Adipocyte (in vitro differentiated cells): ENCODE measurements at places on chromosomes 2 and 18.

DNA sequence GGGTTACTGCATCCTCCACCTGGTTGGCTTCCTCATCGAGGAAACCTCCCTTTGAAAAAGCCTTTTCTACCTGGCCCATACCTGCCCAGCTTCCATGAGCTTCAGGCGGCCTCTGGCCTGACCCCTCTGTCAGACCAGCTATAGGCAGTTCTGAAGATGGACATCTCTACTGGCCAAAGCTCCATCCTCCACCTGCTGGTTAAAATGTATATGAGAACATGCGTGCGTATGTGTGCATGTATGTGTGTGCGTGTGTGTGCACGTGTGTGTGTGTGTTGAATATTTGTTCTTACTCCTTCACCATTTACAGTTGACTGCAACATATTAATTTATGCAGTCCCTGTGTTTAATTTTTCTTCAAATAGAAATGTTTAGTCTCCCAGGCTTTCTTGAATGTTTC, 642.4 kb upstream of the RAB6C start:
- DNase-seq, result no peak

DNA sequence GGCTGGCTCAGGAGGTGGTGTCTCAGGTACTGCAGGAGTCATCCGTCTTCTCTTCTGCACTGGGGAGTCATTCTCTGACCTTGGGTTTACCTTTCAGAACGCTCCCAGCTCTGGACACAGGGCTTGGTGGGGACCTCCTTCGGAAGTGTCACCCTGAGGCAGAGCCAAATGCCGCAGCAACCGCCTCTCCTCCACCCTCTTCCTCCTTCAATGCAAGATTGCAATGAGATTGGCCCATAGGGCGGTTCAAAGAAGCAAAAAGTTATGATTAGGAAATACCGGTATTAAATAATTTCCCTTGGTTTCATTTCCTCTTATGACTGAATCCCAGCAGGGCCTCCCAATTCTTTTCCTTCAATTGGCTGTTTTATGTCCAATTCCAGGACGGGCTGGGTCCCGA, 178.8 kb downstream of the ACKR3 start:
- DNase-seq, result peak; percentile 24

DNA sequence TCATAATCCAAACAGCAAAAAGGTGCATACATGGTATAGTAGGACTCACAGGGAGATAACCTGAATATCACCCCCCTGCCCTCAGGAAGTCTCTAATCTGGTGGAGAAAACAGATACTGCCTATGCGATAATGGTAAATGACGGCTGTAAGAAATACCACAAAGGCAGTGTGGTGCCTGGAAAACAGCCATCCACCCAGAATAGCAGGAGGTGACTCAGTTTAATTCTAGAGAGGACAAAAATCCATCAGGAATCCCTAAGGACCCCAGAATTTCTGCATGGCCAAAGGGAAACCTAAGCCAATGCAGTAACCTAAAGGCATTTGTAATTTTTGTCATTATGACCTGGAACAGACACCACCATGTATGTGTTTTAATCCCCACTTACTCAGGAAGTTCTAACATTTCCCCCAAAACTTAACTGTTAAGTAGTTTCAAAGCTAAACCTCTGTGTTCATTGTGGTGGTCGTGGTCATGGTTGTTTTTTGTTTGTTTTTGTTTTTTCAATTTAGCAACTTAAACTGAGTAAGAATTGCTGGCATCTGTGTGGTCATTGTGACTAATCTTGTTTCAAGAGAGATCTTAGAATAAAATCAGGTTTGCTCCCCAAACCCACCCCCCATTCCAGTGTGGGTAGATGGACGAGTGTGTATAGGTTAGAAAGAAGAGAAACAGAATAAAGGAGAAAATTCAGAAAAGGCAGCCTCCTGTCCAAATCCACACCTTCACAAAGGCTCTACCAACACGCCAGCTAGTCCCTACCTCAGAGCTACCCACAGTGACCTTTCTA, 121.5 kb upstream of the CDCA7 start:
- peak; percentile 17 for DNase-seq

DNA sequence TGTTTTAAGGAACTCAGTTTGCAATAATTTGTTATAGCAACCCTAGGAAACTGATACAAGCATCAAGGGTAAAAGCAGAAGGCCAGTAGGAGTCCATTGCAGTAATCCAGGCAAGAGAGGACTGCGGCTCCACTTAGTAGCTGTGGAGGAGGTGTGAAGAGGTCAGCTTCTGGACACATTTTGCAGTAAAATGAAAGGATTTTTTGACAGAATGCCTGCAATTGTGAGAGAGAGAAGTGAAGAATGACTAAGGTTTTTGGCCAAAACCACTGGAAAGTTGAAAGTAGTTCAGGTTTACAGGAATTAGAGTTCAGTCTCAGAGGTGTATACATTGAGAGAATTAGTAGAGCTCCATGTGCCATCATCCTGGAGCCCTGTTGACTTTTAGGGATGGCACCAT, 129.5 kb downstream of the RHBDD1 start:
- no peak for DNase-seq

- no peak for DNase-seq
These were observed 182.3 kb upstream of the PGAP1 start for GRCh38 chr2:197108758-197109157.

DNA sequence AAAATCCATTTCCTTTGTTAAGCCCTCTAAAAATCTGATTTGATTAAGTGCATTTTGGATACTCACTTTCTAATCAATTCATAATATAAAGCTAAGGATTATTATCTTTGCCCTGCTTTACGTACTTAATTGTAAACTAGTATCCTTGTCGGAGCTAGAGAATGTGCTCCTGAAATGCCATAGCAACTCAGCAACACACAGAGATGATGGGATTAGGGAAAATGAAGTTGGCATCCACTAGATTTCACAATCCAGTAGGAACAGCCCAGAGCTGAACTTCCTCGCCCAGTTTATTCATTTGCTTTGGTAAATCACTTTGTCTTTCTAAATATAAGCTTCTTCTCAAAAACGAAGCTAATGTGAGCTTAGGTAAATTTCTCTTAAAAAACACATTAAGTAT, 386.3 kb downstream of the CTNNA2 start:
- no peak for DNase-seq

GRCh38 chr18:11106894-11107293, 42.5 kb downstream of the PIEZO2 start:
- DNase-seq, result no peak

GRCh38 chr2:161116509-161116908, 43.7 kb upstream of the TANK start:
- no peak for DNase-seq

DNA sequence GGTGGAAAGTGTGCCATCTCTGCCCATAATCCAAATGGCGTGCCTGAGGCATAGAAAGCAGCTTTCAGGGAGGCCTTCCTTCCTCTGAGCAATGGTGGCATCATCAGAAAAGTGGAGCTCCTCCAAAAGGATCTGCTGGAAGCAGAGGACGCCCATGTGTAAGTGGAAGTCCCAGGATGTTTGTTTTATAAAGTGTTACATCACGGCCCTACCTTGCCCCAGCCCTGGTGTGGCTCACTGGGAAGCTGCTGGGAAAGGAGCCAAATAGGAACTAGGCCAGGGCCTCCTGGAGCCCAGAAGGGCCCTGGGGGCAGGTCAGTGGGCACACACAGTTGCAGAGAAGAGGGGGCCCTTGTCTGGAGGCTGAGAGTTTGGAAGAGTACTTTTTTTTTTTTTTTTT, 4.2 kb upstream of the ODC1 start:
- peak; percentile 55 for DNase-seq

DNA sequence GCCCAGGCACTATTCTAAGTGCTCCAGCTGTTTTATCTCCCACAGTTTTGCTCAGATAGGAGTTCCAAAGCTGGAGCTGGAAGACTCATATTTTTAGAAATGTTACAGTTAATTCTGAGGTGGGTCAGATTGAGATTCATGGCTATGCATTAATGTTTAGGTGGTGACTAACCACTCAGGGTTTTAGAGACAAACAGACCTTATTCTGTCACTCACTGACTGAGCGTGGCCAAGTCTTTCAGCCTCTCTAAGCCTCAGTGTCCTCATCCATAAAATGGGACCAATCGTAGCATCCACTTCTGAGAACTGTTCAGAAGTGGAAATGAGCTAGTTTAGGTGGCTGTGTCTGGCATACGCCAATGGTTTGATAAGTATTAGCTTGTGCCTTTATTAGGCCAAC, 4.3 kb upstream of the CASP8 start:
- DNase-seq, result no peak

DNA sequence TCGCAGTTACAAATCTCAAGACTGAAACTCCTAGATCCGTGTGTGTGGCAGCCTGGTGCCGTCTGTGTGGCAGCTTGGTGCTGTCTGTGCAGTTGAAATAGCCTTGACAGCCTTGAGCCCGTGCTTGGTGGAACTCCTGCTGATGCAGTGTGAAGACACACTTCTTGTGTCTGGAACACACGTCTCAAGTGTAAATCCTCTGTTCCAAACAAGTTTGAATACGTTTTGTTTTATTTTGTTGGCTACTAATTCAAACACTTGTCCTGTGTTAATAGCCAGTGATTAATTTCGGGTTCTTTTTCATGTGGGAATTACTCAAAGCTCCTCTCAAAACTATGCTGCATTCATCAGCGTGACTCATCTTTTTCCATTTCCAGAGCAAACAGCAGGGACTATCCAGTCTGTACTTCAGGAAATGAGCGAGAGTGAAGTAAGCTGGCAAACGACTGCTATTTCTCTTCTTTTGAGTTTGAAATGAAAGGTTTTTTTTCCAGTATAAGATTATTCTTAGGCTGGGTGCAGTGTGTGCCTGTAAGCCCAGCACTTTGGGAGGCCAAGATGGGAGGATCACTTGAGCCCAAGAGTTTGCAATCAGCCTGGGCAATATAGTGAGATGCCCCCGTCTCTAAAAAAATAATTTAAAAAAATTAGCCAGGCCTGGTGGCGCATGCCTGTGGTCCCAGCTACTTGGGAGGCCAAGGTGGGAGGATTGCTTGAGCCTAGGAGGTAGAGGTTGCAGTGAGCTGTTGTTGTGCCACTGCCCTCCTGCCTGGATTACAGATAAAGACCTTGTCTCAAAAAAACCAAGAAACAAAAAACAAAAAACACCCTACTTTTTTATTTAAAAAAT, 152.9 kb downstream of the SPP2 start:
- DNase-seq, result peak; percentile 90

GRCh38 chr2:226797289-226797988, 2.2 kb downstream of the IRS1 start:
- DNase-seq, result no peak

DNA sequence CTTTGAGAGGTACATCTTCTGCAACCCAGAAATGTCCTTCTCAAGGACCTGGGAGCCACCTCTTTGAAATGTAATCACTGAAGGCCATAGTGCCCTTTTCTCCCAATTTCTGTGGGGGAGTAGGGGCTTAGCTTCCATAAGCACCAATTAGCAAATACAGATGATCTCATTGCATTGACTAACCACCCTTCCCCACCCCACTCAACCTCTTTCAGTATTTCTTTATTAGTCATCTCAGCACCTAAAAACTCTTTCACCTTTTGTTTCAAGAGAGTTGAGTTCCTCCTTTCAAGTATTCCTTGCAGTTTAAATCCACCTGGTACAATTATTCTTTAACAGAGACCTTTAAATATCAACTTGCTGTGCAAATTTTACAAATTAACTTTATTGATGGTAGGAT, 1011.8 kb upstream of the CDH2 start:
- no peak for DNase-seq

GRCh38 chr2:236643480-236643879, 73.9 kb downstream of the ACKR3 start:
- no peak for DNase-seq

GRCh38 chr18:54150226-54150625, 74.2 kb downstream of the MBD2 start:
- no peak for DNase-seq

- DNase-seq, result no peak
These were observed 337.4 kb upstream of the SLC14A2 start for GRCh38 chr18:45277908-45278307.

GRCh38 chr2:24365826-24366225, 5.5 kb upstream of the ITSN2 start:
- no peak for DNase-seq

DNA sequence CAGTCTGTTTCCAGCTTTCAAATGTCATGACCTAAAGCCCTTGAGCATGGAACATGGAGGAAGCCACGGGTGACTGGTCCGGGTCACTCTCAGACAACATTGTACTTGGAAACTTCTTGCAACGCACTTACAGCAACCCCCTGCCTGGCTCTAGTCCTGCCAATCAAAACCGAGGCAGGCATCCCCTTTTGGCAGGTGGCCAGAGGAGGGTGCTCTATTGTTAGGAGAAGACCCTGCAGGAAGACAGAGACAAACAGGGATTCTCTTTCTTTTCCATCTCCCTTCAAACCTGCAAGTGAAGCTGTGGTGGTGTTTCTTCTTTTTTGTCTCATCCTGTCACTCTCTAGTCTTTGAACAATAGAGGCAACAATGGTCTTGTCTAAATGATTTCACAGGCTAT, 667.2 kb downstream of the ZEB2 start:
- DNase-seq, result no peak

- DNase-seq, result peak; percentile 5
These were observed 1.4 kb downstream of the GCFC2 start for GRCh38 chr2:75709297-75709696.

- DNase-seq, result no peak
These were observed 25.1 kb upstream of the ODC1 start for GRCh38 chr2:10473121-10473756.

DNA sequence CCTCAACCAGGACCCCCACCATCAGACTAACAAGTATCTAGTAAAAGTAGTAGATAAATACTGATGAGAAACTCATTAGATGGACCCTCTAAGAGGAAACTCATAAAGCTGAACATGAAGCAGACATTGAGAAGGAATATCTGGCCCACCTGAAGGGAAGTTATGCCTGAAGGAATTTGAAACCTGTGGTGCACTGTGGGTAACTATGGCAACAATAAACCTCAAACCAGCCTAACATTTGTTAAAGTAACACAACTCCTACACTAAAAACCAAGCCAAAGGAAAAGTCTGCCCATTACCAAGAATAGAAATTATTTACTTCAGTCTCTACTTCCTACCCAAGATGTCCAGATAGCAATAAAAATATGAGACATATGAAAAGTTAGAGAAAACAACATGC, 43.4 kb downstream of the KIAA1328 start:
- DNase-seq, result no peak

DNA sequence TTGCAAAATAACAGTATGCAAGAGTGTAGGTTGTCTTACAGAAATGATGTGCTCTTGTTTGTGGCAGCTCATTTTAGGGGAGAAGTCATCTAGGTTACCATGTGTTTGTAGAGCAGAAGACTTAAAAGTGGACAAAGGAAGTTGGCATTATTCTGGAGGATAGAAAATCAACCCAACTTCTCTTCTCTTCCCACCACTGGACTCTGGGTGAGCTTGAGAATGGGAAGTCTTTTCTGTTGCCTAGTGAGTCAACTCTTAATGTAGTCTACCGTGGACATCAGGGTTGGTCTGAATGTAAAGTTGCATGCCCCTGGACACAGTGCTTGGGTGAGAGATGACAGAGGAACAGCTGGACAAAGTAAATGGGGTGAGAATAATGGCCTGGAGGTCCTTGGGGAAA, 98.3 kb downstream of the FMNL2 start:
- DNase-seq, result no peak

DNA sequence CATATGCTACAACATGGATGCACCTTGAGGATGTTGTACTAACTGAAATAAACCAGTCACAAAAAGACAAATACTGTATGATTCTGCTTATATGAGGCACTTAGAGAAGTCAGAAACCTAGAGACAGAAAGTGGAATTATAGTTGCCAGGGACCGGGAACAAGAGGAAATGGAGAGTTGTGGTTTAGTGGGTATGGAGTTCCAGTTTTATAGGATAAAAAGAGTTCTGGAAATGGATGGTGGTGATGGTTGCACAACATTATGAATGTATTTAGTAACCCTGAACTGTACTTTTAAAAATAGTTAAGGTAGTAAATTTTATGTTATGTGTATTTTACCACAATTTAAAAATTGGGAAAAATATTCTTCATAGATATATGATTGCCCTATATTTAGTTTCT, 97.7 kb downstream of the DPP4 start:
- DNase-seq, result no peak
